ENCODE measurements at places on chromosomes 2 and 18. TPM values are rescaled to one million over a fixed set of nuclear protein-coding genes. Genes with fewer than 3 reads are reported as not detected.

Gene IL1B
- 4.1 TPM for total RNA-seq

Gene INO80D
- 5.2 TPM for total RNA-seq

Gene FEV
- not detected for total RNA-seq

Gene GPR45
- not detected for total RNA-seq

Gene SAG
- total RNA-seq, result not detected

Gene TGFA
- 4.7 TPM for total RNA-seq

Gene COBLL1
- 17.7 TPM for total RNA-seq

Gene KCNG2
- not detected for total RNA-seq

Gene OSBPL1A
- 19.3 TPM for total RNA-seq

Data from mammary microvascular endothelial cell (primary cell).